ENCODE measurements at places on chromosomes 3 and 15.

DNA sequence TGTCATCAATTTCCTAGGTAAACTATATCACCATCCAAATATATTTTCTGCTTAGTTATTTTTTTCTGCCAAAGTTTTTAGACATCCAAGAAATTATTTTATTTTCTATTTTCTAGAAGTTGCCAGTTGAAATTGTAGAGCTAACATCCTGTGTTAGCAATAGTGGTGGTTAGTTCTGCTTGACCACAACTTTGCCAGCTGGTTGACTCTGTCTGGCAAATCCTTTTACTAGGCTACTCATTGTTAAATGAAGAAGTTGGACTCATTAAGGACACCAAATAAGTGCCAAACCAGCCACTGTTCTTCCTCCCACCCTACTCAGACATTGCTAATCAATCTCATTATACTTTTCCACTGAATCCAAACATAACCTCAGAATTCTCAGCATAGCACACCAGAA, 15.4 kb upstream of the CRBN start:
- no peak for DNase-seq

DNA sequence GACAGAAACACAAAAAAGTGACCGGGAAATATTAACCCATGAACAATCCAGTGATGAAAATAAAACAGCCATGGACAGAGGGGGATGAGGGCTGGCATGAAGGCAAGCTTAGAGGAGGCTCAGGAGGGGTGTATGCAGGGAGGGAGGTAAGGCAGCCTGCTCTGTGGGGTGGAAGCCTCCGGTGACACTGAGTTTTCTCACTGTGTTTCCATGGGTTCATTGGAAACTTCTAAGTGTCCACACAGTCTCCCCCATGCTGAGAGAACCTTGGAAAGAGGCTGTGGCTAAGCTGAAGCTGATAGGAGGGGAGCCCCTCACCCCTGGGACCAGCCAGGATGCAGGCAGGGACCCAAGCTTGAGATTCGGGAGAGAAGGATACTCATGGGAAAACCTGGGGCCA, 6.8 kb upstream of the SKOR1 start:
- DNase-seq, result no peak

- no peak for DNase-seq
Observed at GRCh38 chr15:58432401-58432800, 610 bp downstream of the LIPC start.

GRCh38 chr3:65347166-65347565, 659.4 kb upstream of the ADAMTS9 start:
- DNase-seq, result no peak

- DNase-seq, result no peak
Observed at GRCh38 chr3:16359331-16359730, 94.3 kb downstream of the OXNAD1 start.

DNA sequence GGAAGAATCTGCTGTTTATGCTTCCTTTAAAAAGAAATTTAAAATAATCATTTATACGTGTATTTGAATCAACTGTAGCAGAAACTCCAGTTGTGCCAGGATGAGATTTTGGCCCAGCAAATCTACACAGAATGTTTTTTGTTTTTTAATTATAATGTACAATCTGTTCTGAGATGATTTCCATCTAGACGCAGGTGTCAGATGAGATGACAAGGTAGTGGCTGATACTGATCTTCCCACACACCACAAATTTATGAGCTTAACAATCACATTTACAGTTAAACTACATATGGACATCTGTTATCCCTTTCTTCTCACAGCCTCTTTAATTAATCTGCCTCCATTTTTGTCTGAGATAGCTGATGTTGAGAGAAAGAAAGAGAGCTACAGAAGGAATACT, 23.6 kb downstream of the DCLK3 start:
- no peak for DNase-seq

DNA sequence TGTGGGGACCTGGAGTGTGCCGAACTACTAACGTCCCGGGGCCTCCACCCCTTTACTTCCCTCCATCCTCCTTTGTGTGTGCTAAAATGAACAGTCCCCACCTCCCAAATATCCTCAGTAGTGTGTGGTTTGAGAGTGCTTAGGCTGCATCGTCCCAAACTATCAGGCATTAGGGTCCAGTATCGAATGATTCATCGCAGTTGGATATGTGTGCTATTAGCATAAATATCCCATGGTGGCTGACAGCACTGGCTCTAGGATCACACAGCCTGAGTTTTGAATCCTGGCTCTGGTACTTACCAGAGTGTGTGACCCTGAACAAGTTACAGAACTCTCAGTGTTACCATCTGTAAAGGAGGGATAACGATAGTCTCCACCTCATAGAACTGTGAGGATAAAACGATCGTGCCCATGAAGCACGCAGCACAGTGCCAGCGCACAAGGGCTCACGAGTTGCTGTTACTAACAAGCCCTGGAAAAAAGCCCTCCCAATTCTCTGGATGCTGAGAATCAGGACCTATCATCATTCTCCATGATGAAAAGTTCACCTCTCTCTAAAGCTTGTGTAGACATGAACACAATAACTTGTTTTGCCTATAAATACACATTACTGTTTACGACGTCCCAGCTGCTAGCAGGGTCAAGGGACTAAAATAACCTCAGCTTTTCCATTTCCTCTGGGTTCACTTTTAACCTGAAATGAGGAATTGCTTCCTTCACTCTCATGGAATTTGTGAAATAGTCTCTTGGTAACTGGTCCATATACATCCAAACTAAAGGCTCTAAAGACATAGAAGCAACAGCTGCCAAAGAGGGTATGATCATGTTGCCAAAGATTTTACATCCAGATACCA, 51.0 kb downstream of the VGLL4 start:
- DNase-seq, result no peak

DNA sequence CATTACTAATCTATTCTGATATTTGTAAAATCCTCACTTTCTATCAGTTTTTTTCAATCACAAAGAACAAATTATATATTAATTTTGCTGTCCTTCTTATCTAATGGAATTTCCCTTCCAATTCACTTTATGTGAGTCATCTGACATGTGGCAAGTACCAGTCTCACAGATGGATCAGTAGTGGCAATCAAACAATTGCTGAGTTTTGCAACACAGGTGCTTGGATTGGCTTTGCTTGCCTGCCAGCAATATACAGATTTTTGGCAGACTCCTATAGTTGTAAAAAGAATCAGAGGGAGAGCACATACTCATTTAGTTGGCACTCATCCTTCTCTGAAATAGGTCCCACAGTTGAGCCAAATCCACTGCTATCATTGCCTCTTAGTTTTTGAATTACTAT, 83.7 kb downstream of the BCHE start:
- no peak for DNase-seq

GRCh38 chr15:83905556-83906273, 251.8 kb downstream of the ADAMTSL3 start:
- no peak for DNase-seq

- DNase-seq, result no peak
Observed at GRCh38 chr15:33341953-33342352, 31.2 kb downstream of the RYR3 start.

GRCh38 chr15:39455471-39455991, 125.3 kb upstream of the THBS1 start:
- DNase-seq, result no peak

DNA sequence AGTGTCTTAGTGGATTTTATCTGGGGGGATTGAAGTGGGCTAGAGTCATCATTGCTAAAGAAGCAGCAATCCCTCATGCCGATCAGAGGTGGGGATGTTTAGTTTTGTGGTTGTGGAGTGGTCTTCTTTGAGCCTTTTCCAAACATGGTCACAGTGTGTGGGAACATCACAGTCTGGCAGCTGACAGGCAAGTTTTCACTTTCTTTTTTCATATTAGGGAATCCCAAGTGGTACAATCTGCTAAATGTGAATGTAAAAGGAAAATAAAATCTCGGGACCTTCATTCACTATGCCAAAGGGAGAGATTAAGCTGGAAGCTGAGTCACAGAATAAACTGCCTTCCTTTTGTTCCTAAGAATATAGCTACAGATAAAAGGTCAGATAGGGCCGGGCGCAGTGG, 10.4 kb upstream of the CX3CR1 start:
- no peak for DNase-seq

GRCh38 chr3:170762064-170762463, 107.9 kb downstream of the RPL22L1 start:
- DNase-seq, result no peak

DNA sequence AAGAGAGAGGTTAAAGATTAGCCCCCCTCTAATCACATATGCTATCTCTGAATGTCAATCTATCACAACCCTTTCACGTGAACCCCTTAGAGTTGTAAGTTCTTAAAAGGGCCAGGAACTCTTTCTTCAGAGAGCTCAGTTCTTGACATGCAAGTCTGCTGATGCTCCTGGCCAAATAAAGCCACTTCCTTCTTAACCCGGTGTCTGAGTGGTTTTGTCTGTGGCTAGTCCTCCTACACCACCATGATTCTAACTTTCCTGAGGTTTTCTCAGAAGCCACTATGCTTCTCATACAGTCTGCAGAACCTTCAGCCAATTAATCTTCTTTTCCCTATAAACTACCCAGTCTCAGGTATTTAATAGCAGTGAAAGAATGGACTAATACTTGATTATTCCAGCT, 231.1 kb upstream of the CNTN6 start:
- no peak for DNase-seq

- no peak for DNase-seq
Observed at GRCh38 chr3:96991800-96992365, 177.5 kb downstream of the EPHA6 start.

- DNase-seq, result no peak
Observed at GRCh38 chr3:105511031-105511430, 144.3 kb downstream of the ALCAM start.

DNA sequence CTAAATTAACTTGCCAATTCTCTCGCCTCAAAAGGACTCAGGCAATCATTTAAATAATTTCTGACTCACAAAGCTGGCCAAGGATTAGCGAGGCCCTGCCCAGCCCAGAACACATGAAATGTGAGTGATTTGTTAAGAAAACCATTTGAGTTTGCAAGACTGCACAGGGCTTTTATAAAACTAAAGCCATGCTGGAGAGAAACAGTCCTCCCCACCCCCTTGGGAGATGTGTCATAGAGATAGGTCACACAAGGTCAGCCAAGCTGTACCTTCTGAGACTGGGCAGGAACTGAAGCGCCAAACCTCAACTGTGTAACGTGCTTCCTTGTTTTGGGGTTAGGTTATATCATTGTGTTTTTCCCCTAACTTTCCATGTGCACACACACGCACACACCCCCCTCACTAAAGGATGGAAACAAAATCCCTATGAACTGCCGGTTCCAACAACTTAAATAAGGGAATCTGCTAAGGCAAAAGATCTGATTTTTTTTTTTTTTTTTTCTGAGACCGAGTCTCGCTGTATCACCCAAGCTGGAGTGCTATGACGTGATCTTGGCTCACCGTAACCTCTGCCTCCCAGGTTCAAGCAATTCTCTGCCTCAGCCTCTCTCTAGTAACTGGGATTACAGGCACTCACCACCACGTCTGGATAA, 8.1 kb downstream of the SPATA12 start:
- no peak for DNase-seq

GRCh38 chr15:79017953-79018352, 72.6 kb downstream of the RASGRF1 start:
- DNase-seq, result no peak

DNA sequence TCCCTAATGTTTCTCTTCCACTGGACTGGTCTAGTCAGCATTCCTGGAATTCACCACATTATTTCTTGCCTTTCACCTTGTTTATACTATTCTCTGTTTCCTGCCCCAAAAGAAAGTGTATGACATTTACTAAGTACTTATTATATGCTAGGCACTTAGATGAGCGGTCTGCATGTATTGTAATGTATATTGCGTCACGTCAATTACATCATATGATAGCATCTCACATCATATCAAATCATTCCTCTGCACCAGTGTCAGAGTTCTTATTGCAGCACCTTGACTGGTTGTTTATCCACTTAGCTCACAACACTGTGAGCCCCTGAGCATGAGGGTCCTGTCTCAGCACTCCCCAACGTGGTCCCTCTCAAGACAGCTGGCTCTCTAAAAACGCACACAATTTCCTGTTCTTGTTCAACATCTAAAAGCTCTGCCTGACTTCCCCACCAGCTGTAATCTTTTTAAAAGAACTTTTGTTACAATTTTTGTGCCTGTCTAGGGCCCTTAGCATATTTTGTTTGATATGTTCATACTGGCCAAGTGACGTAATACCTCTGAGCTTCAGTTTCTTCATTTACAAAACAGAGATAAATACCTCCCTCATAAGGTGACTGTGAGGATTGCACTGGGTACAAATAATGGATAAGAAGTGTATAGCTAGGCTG, 58.8 kb downstream of the ARHGAP31 start:
- DNase-seq, result no peak

GRCh38 chr3:186663361-186664118, 2.3 kb upstream of the HRG start:
- DNase-seq, result no peak

DNA sequence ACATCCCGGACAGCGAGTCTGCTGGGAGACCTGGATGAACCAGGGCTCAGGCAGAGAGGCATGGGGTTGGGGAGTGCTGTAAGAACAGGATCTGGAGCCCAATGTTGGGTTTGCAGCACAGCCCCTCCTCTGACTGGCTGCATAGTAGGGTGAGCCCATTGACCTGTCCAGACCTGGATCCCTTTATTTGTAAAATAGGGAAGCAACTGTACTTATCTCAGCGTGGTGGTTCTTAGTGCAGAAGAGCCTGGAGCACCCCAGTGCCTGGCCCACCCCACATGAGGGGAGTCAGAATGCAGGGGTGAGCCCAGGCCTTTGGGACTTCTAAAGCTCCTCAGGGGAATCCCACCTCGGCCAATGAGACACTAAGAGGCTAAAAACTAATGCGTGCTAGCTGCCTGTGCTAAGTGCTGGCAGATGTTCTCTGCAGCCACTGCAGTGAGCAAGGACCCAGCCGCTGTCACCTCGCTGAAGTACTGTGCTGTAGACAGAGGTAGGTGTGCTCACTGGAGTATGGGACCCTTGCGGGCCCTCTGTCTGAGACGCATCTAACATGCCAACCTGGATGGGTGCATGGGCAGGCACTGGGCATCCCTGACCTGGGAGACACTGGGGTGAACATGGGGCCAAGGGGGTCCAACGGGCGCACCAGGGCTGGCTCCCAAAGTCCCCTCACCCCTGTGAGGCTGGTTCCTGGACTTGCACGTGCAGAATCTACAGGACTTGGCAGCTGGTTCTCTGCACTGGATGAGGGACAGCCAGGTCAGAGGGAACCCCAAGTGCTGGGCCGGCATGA, 95.6 kb downstream of the ATP10A start:
- DNase-seq, result no peak

DNA sequence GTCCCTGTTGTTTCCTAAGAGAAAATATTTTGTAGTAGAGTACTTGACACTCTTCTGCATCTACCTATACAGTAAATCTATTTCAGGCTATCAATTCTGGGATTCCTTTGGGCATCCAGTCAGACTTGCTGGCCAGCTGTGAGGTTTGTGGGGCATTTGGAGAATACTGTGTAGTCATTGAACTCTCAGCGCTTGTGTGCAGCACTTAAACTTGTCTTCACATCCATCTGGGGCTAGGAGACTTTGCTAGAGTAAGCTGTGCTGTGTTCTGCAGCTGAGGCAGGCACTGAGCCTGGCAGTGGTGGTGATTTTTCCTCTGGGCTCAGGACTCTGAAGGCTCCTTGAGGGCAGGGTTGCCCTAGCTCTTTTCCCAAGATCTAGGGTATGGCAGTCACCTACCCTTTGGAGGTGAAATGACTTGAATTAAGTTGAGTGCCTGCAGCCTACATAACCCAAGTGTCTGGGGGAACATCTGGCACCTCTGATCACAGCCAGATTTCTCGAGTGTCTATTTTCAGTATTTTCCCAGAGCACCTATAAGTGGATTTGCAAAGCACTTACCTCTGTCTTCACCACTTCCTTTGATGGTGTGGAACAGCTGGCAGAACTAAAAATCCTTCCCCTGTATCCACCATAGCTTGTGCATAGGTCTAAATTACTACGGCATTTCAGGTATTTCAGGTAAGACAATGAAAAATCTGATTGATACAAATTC, 19.3 kb downstream of the CLSTN2 start:
- DNase-seq, result no peak

- no peak for DNase-seq
Observed at GRCh38 chr3:175326041-175326440, 466.9 kb downstream of the NAALADL2 start.
